Activated CD4-positive, CD25-positive, alpha-beta regulatory T cell treated with anti-CD3 and anti-CD28 coated beads, Interleukin-2, amount 50 U/mL, for 24 hours (primary cell): ENCODE measurements at places on chromosomes 4 and X.

- ATAC-seq, result no peak
Observed at GRCh38 chr4:8348071-8348470, 78.5 kb downstream of the HTRA3 start.

- no peak for ATAC-seq
Observed at GRCh38 chrX:153871946-153872878, 13.8 kb downstream of the L1CAM start.

GRCh38 chrX:17527135-17527701 is 152.2 kb downstream of the NHS start:
- no peak for ATAC-seq

- no peak for ATAC-seq
Observed at GRCh38 chrX:16075087-16075486, 48.3 kb upstream of the GRPR start.

- no peak for ATAC-seq
Observed at GRCh38 chr4:149168645-149169044, 647.0 kb downstream of the IQCM start.

- no peak for ATAC-seq
Observed at GRCh38 chr4:66906314-66906713, 639.0 kb downstream of the CENPC start.

GRCh38 chr4:28868841-28869240 is 1851.3 kb upstream of the PCDH7 start:
- no peak for ATAC-seq

- ATAC-seq, result no peak
Observed at GRCh38 chrX:34866646-34867045, 76.0 kb upstream of the FAM47B start.

- ATAC-seq, result no peak
Observed at GRCh38 chr4:143025081-143025704, 159.5 kb upstream of the USP38 start.

- ATAC-seq, result no peak
Observed at GRCh38 chr4:38060829-38061431, 100.7 kb downstream of the PTTG2 start.

DNA sequence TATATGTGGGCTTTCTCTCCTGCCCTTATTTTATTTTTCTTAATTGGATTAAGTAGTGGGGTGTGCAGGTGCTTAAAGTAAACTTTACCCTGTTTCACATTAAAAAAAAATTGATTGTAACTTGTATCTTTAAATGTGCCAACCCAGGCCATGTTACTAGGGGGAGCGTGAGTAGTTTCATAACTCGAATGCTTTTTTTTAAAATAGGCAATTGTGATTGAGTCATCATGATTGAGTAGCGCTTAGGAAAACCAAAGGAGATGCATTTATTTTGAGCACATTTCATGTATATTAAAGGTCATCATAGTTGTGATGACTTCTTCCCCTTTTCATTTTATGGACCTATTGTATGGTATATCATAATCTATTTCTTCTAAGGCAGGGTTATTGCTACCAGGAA is 32.2 kb downstream of the GPAT3 start:
- ATAC-seq, result no peak

DNA sequence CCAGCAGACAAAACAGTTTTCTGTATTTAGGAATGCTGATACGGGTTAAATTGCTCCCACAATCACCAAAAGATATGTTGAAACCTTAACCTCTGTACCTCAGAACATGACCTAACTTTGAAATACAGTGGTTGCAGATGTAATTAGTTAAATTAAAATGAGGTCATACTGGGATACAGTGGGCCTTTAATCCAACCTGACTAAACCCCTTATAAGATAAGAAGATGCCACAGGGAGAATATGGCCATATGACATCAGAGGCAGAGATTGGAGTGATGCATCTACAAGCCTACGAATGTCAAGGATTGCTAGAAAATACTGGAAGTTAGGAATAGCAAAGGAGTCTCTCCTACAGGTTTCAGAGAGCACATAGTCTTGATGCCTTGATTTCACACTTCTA is 32.1 kb upstream of the PARM1 start:
- ATAC-seq, result no peak
